CD4-positive, alpha-beta memory T cell (primary cell): ENCODE measurements at places on chromosomes 5 and 9. TPM values are rescaled to one million over a fixed set of nuclear protein-coding genes. Genes with fewer than 3 reads are reported as not detected.

Gene ERCC6L2
- 54.3 TPM for total RNA-seq

Gene ADGRV1
- total RNA-seq: 0.09 TPM

Gene CDC25C
- total RNA-seq: not detected

Gene CCNO
- not detected for total RNA-seq

Gene FSTL4
- total RNA-seq: not detected

Gene IL31RA
- total RNA-seq: not detected

Gene RNF208
- 0.64 TPM for total RNA-seq

Gene PCDHA2
- total RNA-seq: not detected

Gene MRPS2
- total RNA-seq: 28.2 TPM

Gene SLC28A3
- not detected for total RNA-seq

Gene SLC6A3
- total RNA-seq: not detected

Gene PROP1
- not detected for total RNA-seq

Gene SYNPO
- total RNA-seq: not detected

Gene THG1L
- 9.1 TPM for total RNA-seq
